ENCODE measurements at places on chromosomes 11 and 22. TPM values are rescaled to one million over a fixed set of nuclear protein-coding genes. Genes with fewer than 3 reads are reported as not detected.

The SNX32 gene
- 0.15 TPM for polyA plus RNA-seq

The LRRC10B gene
- polyA plus RNA-seq: not detected

The NR1H3 gene
- polyA plus RNA-seq: 9.1 TPM

The CASP1 gene
- polyA plus RNA-seq: 56.0 TPM

The TMEM191B gene
- polyA plus RNA-seq: 0.45 TPM

The MUC2 gene
- not detected for polyA plus RNA-seq

The CABP4 gene
- not detected for polyA plus RNA-seq

The OR51B2 gene
- not detected for polyA plus RNA-seq

The LDHAL6A gene
- polyA plus RNA-seq: not detected

The MRGPRE gene
- polyA plus RNA-seq: not detected

The TRIM44 gene
- 40.4 TPM for polyA plus RNA-seq

The MS4A4A gene
- polyA plus RNA-seq: not detected

The PGA5 gene
- polyA plus RNA-seq: not detected

The OR52E2 gene
- not detected for polyA plus RNA-seq

The SYT13 gene
- not detected for polyA plus RNA-seq

The OR4C3 gene
- not detected for polyA plus RNA-seq

The CD6 gene
- polyA plus RNA-seq: 0.03 TPM

The SCO2 gene
- 4.3 TPM for polyA plus RNA-seq
